Fibroblast of skin of right biceps (primary cell): ENCODE measurements at places on chromosomes 4 and X.
A peak's percentile ranks its signal among the peaks of the same experiment; 100 is the strongest.

DNA sequence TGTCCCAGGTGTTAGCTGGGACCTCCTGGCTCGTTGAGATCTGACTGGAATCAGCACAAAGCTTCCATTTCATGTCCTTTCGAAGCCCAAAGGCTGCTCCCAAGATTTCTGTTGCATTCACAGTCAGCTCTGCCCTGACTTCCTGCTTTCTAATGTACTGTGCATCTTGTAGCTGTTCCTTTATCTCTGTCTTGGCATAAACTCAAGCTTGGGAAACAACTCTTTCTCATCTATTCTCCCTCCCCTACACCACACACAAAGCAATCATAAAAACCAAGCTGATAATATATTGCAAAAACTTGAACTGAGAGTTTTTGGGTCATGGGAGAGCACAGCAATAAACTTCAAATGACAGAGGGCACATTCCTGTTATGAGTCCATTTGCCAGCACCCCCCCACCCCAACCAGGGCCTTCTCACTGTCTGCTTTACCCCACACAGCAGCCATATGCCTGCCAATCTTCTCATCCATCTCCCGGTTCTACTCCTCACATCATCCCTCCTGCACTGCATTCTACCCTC, 76.3 kb downstream of the SYNPO2 start:
- DNase-seq, result peak; percentile 70

GRCh38 chr4:106320235-106320634, 3.9 kb downstream of the AIMP1 start:
- no peak for DNase-seq

DNA sequence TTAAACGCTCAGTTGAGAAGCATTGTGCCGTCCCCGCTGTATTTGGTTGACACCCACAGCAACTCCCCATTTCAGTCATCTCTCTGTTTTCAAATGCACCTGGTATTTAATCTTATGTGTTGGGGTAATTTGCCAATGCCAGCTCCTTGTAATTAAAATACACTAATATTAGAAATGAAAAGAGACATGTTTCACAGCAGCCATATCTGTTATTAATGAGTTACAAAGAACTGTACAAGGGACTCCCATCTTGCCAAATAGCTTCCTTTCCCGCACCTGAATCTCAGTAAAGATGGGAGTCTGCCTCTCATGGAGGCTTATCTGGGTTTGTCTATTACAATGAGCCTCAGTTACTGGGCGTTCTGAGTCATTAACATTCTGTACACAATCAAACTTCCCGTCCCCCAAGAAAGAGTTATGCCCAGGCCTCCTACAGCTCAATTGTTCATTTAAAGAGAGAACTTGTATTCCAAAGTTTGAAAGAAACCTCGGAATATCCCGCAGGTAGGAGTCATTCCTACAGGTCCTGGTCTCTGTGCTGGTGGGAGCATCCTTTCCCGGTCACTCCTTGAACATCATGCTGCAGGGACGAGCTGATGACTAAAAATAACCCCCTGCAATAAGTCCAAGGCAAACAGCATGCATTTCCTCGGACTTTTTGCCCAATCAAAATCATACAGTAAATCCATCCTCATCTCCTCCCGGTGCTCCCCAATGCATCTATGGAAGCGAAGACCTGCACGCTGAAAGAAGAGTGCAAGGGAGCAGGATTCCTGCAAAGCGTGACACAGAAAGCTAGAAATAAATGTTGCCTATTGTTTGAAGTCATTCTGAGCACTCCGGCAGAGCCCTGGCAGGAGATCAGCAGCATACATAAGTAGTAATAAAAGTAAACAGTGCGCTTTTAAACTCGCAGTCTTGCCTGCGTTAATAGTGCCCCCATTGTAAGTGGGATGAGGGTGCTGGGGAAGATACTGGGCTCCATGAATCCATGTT, 926 bp downstream of the NDP start:
- DNase-seq, result no peak

DNA sequence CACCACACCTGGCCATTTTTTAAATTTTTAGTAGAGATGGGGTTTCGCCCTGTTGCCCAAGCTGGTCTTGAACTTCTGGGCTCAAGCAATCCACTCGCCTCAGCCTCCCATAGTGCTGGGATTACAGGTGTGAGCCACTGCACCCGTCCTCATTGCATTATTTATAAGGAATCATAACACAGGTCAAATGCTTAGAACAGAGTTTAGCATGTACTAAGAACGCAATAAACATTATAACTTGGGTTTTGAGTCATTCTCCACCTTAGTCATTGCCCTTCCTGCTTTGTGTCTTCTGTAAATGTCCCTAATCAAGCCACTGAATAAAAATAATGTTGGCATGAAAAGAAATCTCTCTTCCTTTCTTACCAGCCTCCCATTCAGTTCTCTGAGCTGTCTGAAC, 38.5 kb upstream of the SHROOM4 start:
- DNase-seq, result no peak
